ENCODE measurements at places on chromosomes 1 and 21. TPM values are rescaled to one million over a fixed set of nuclear protein-coding genes. Genes with fewer than 3 reads are reported as not detected.

The FCRL1 gene
- total RNA-seq: not detected

The SLC9C2 gene
- 0.77 TPM for total RNA-seq

DNA sequence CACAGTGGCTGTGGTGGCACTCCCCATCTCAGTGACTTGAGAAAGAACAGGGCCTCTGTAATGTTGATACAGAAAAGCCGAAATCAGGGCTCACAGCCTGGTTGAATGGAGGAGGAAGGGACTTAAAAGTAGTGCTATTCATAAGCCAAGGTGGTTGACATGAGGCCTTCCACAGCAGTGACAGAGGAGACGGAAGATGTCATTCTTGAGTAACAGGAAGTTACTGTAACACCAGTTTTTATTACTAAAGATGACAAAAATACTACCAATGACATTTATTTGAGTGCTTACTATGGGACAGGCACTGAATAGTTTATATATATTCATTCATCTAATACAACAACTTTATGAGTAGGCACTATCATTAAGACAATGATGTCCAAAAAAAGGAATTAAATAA, 52.8 kb upstream of the GNG12 start:
- H3K27ac ChIP-seq: no peak overlapping the region
- H3K27me3 ChIP-seq: no peaks in the 10 kb centered on the region
- no peak for DNase-seq
- H3K4me3 ChIP-seq: no peak overlapping the region

DNA sequence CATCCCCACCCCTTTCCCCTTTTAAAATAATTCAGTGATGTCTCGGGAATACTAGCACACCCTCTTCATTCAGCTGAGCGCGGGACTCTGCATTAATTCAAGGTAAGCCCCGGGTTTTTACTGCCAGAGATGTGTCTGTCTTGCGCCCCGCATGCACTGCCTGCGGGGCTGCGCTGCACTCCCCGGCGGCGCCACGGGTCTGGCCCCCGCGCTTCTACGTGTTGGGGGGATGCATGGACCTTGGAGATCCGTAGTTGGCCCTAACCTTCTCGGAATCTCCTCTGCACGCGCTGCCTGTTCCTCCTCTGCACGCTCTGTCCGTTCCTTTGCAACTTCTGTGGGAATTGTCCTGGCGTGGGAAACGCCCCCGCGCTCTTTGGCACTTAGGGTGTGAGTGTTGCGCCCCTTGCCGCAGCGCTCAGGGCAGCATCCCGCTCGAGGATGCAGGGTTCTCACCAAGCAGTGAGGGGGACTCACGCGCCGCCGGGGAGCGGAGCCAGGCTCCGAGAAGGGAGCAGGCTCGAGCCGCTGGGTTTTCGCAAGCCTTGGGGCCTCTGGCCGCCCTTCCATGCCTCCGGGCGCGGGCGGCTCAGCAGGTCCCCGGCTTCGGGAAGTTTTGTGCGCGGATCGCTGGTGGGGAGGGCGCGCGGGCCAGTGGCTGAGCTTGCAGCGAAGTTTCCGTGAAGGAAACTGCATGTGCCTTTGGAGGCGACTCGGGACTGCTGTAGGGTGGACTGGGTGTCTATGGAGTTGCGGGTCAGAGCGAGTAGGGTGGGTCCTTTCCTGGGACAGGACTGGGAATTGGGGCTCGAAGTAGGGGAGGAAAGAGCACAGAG, 165.1 kb upstream of the CACNA1E start:
- peak; percentile 19 for DNase-seq
- H3K4me1 ChIP-seq: peaks cover 8% of the 10 kb centered on the region
- no peak overlapping the region for H3K27ac ChIP-seq
- no peak overlapping the region for H3K4me3 ChIP-seq

- H3K27me3 ChIP-seq: no peaks in the 10 kb centered on the region
- no peak for DNase-seq
- H3K4me3 ChIP-seq: no peak overlapping the region
- H3K27ac ChIP-seq: no peak overlapping the region
Measured at GRCh38 chr1:206451134-206451686, 19.1 kb upstream of the IKBKE start.

GRCh38 chr1:2979191-2980072, 41.8 kb upstream of the ACTRT2 start:
- no peak for DNase-seq
- no peak overlapping the region for H3K27ac ChIP-seq
- H3K4me1 ChIP-seq: no peaks in the 10 kb centered on the region
- H3K27me3 ChIP-seq: no peaks in the 10 kb centered on the region
- H3K4me3 ChIP-seq: no peak overlapping the region

GRCh38 chr1:241603731-241604245, 36.4 kb downstream of the CHML start:
- H3K4me1 ChIP-seq: no peaks in the 10 kb centered on the region
- no peak overlapping the region for H3K27ac ChIP-seq
- H3K27me3 ChIP-seq: no peaks in the 10 kb centered on the region
